ENCODE measurements at places on chromosomes 4 and X.

DNA sequence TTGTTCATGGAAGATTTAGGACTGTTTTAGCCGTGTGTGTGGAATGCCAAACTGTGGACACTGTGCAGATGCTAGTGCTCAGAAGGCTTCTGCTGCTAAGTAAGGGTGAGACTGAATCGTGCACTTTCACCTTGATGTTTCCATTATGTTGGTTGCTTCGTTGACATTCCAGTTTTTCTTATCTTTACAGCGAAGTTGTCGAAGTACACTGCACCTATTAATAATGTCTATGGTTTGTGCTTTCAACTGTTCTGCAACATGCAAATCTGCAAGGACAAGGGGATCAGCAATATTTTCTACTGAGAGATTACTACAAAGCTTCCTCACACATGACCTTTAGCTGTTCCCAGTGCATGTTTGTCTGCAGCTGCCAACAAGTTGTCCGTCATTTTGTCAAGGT, 67.7 kb downstream of the UGT2A3 start:
- no peak for DNase-seq

GRCh38 chrX:47574547-47575301, 7.5 kb upstream of the TIMP1 start:
- peak; percentile 43 for DNase-seq

GRCh38 chrX:118644378-118644777, 83.0 kb upstream of the IL13RA1 start:
- DNase-seq: peak; percentile 55

DNA sequence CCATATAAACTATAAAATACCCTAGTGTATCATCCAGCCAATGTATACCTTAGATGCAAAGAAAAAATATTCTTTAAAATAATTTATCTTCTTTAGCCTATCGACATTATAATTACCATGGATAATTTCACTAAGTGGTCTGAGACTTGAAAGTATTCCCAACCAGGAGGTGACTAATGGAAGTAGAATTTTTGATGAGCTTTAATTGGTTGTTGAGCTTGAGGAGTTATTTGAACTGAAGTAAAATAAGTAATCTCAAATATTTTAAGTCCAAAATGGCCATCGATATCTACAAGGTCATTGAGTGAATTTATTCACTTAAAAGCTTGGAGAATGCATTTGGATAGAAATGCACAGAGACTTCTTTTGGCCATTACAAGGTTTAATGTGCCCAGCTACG, 436.2 kb downstream of the TLL1 start:
- no peak for DNase-seq

- DNase-seq: no peak
Observed at GRCh38 chr4:67712000-67712625, 11.2 kb upstream of the UBA6 start.

DNA sequence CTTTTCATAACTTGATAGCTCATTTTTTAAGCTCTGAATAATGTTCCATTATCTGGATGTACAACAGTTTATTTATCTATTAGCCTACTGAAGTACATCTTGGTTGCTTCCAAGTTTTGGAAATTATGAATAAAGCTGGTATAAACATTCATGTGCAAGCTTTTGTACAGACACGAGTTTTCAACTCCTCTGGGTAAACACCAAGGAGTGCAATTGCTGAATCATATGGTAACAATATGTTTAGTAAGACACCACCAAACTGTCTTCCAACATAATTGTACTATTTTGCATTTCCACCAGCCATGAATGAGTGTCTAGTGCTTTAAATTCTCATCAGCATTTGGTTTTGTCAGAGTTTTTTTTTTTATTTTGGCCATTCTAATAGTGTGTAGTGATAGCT, 266.7 kb upstream of the ATOH1 start:
- DNase-seq: no peak

DNA sequence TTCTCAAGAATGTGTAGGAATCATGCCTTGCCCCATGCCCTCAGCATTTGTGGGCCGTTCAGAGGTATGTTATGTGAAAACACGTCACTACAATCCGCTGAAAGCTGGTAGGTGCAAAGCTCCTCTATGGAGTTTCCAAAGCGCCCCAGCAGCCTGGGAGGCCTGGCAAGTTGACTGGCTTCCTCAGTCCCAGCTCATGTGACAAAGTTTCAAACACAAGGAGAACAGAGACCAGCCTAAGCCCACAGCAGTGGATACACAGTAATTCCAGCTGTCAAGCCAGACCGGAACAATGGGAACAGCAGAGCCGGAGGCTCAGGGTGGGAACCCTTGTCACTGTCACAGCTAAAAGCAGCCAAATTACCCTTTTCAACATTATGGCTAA, 33.5 kb downstream of the NAT8L start:
- DNase-seq: no peak

DNA sequence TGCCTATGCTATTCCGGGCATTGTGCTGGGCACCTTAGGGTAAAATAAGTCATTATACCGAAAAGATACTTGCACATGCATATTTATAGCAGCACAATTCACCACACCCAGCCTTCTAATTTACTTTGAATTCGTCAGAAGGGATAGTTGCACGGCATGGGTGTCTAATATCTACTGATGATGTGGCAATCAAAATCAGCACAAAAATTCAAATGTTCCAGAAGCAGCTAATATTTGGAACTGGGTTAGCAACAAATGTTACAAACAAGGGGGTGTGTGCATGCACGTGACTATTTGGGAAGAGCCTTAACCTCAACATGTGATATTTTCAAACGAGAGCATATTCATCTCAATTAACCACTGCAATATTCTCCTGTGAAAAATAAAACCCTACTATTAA, 79.7 kb upstream of the PRSS48 start:
- DNase-seq: no peak

- no peak for DNase-seq
Observed at GRCh38 chr4:160810424-160810823, 1353.4 kb downstream of the FSTL5 start.

GRCh38 chr4:185179488-185179887, 24.3 kb downstream of the CFAP97 start:
- DNase-seq: no peak

DNA sequence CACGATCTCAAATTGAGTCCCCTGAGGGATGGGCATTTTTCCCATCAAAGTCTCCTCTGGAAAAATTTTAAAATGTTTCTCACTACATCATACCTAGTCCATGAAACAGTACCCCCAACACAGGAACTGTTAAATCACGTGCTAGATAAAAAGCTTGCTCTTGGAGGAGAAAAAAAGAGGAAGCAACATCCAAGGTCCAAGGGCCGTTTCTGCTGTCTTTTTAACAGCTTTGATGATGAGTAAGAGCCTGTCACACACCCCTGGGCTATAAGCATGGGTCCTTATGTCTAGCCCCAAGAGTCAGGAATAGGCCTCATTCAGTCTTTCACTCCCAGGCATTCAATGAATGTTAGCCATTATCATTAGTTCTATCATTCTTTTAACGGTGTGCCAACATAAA, 128.9 kb downstream of the SH3KBP1 start:
- peak; percentile 89 for DNase-seq

GRCh38 chr4:153622778-153623240, 61.3 kb upstream of the TLR2 start:
- no peak for DNase-seq

DNA sequence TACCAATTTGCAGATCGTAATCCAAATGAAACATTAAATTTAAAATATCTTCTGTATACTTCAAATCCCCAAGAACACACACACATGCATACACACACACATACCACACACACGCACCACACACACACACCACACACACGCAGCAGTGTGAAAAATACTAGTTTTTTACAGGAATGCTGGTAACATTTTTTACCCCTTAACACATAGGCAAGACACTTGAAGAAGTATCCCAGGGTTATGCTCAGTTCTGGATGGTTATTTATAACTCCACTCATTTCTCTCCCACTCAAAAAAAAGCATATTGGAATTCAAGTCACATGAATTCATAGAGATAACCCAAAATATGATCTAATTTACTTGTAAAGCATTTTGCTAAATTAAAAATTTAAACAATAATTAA, 325.5 kb upstream of the SLC7A11 start:
- DNase-seq: no peak

DNA sequence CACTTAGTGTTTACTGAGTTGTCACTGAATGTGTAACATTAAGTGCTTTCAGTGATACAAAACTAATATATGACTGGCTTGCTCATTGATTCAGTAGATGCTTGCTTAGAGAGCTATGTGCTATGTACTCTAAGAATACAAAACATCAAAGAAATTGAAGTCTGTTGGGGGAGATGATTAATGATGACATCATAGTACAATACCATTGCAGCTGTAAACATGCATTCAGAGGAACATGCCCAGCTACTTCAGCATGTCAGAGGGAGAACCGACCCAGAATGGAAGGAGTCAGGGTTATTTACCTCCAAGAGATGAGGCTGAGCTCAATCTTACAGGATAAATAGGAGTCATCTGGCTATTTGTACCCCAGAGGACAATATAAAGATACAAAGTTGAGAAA, 290.8 kb downstream of the TENM3 start:
- no peak for DNase-seq

DNA sequence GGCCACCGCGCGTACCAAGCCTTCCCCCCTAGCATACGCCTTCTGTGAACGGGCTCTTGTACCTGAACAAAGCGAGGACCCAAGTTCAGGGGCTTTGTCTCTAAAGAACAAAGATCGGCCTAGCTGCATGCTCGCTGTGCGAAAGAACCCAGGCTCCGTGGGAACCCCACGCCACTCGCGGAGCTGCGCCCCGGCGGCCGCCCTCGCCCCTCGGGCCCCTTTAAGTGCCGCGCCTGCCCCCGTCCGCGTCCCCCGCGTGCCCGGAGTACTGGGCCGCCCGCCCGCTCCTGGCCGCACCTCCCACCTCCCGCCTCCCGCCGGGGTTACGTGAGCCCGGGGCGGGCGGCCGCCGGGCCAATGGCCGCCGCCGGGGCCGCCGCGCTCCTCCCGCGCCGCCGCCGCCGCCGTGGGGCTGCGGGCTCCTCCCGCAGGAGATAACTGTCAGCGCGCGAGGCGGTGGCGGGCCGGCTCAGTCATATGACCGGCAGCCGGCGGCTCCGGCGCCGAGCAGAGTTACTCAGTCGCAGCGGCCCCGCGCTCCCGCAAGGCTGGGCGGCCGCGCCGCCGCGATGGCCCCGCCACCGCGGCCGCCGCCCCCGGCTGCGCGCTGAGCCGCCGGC, at the start of gene FNIP2:
Gene FNIP2 (plus strand): TSS at position 472 of the 620 bp plus-strand sequence. CDS start 187 bp downstream, outside the sequence.
- peak; percentile 63 for DNase-seq

GRCh38 chrX:15366506-15367352, 17.5 kb downstream of the VEGFD start:
- DNase-seq: peak; percentile 45

DNA sequence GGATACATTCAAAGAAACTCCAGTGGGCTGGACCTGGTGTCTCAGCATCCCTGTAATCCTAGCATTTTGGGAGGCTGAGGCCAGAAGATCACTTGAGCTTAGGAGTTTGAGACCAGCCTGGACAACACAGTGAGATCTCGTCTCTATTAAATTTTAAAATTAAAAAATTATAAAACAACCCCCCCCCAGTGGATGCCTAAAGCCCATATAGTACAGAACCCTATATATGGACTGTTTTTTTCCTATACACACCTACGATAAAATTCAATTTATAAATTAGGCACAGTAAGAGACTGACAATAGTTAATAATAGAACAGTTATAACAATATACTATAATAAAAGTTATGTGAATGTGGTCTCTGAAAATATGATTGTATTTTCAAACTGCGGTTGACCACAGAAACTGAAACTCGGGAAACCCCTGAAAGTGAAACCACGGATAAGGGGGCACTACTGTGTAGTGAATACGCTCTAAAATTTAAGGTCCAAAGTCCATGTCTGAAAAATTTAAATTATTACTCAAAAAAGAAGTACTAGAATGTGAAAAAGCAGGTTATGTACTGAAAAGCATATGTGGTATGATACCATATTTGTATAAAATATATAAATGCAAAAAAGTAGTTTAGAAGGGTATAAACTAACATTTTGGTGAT, 2.0 kb downstream of the SMIM14 start:
- DNase-seq: peak; percentile 41

GRCh38 chrX:69192603-69193002, 27.4 kb upstream of the PJA1 start:
- DNase-seq: no peak

DNA sequence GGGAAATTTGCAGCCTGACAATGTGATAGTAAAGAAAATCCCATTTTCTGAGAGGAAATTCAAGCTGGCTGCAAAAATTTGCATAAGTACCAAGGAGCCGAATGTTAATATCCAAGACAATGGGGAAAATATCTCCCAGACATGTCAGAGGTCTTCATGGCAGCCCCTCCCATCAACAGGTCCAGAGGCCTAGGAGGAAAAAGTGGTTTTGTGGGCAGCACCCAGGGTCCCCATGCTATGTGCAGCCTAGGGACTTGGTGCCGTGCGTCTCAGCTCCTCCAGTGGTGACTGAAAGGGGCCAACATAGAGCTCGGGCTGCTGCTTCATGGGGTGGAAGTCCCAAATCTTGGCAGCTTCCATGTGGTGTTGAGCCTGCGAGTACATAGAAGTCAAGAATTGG, 6.3 kb upstream of the UGDH start:
- DNase-seq: no peak

- DNase-seq: no peak
Observed at GRCh38 chrX:122135070-122135469, 1049.0 kb upstream of the GRIA3 start.

GRCh38 chr4:2417765-2418649, at the start of gene ZFYVE28:
Gene ZFYVE28, minus strand, starts transcription at chr4:2418645. Its CDS starts 322 bp downstream, at chr4:2418323.
- peak; percentile 56 for DNase-seq

- no peak for DNase-seq
Observed at GRCh38 chr4:80803337-80803736, 227.2 kb upstream of the BMP3 start.

DNA sequence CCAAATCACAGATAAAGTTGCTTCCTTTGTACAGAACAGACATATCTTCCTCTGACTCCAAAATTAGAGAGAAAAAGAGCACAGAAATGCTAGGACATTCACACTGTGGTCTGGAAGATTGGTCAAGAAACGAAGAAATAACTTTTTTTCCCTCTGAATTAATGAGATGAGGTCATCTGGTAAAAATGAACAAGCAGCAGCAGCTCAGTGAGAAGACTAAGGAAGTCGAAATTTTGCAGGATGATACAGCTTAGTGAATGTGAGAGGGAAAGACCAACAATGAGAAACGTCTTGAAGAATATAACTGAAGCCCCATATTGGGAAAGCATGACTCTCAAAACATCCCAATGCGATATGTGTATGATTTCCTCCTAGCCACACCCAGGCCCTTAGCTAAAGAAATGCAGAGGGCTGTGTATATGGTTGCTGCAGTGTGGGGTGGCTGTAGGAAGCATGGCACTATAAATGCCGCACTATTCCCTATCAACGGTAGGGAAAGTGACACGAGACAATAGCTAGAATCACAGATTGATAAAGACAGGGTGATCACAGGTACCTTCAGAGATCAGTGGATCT, 208.6 kb downstream of the VEGFC start:
- DNase-seq: no peak

- no peak for DNase-seq
Observed at GRCh38 chr4:110365761-110366160, 110.2 kb upstream of the ENPEP start.

All from NB4 (cell line).